ENCODE measurements at places on chromosomes 7 and 10.

- no peak for DNase-seq
Measured at GRCh38 chr7:100141555-100141949, 7.2 kb upstream of the LAMTOR4 start.

DNA sequence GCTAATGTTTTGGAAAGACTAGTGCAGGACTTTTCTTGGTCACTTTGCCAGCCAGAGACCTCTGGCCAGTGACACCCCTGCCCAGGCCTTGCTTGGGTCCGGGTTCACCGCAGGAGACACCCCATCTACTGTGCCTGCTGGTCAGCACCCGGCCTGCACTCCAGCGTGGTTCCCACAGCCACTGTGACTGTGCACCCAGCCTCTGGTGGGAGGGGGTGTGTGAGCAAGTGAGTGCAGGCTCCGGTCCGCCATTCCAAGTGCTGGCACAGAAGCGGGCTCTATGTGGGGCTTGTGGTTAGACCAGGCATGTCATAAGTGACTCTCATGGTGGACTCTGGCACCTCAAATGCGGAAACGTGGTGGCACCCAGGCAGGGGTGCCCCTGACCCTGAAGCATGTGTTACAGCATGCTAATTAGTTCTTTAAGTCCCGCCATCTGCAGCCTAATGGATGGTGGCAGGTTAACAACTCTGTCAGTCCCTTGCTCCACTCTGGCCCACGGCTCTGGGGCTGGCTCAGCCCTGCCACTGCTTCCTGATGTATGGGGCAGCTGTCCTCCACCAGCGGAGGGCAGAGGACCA lies 311.9 kb upstream of the HGF start:
- no peak for DNase-seq

- no peak for DNase-seq
Measured at GRCh38 chr7:116950889-116951351, 2.4 kb upstream of the ST7 start.

DNA sequence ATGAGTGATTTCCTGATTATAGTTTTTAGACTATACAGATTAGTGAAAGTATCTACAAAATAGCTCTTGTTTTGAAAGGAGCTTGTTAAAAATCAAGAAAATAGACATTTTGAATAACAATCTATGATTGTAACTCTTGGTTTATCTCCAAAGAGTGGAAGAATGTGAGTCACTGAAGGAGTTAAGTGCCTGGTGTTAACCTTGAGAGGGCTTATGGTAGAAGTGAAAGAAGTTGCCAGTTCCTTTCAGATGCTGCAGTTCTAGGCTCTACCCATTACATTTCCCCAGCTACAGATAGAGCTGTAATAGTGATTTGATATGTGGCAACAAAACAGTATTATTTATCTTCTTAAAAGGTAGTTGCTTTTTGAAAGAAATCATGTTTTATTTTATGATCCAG lies 12.7 kb downstream of the NRBF2 start:
- DNase-seq = no peak

DNA sequence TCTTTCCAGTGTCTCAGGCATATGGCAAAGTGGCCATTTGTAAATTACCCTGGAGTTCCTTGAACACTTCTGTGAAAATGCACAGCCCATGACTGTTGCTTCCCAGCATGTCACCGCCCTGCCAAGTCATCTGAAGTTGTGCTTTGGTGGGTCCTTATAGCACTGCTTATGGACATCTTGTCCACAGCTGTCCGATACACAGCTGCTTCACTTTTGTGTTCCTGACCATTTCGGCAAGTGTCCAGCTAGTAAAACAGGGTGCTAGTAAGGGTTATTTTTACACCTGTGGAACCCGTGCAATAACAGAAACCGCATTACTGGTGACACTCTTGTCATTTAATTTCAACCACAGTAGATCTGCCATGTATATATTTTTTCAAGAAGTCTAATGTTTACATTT lies 29.7 kb downstream of the PIP4K2A start:
- DNase-seq = no peak

GRCh38 chr10:125691160-125691981 lies 8.4 kb upstream of the TEX36 start:
- DNase-seq = no peak

DNA sequence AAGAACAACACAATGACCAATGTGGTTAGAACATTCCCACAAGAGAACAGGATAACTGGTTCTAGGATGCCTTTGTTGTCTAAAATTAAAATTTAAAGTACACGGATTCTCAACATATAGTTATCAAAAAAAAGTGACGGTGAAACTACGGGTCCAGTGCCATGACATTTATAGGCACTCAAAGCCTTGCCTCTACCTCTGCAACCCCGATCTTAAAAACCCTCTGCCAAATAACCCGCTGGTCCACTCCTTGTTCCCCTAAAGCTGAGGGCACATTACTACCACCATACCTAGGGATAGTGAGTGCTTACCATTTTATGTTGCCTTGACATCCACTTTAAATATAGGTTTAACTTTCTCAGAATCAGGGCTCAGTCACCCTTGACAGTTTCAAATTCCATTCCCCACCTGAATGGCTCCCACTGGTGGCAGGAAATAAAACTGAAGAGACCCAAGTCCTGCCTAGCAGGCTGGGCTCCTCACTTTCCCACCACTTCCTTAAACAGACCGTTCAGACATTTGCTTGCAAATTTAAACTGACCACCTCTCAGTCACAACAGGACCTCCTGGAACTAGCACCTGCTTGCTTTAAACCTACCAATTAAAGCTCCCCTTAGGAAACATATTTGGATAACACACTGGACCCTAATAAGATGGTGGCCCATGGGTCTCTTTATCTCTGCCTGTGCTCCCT lies 169.9 kb upstream of the ASAH2 start:
- peak; percentile 51 for DNase-seq

DNA sequence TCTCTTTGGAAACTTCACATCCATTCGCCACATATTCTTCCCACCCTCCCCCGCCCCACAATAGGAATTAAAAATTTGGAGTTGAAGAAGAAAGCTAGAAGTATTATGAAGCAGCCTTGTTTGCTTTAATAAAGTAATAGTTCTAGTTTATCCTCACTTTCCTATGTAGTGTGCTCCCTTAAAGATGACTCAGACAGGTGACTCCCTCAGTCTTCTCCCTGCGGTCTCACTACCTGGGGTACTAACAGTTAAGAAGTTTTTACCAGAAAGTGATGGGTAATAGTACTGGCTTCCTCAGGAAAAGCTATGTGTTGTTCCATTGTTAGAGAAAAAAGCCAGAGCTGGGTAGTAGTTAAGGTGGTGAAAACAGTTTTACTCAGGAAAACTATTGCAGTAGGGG lies 58.6 kb downstream of the CCNY start:
- DNase-seq = no peak

DNA sequence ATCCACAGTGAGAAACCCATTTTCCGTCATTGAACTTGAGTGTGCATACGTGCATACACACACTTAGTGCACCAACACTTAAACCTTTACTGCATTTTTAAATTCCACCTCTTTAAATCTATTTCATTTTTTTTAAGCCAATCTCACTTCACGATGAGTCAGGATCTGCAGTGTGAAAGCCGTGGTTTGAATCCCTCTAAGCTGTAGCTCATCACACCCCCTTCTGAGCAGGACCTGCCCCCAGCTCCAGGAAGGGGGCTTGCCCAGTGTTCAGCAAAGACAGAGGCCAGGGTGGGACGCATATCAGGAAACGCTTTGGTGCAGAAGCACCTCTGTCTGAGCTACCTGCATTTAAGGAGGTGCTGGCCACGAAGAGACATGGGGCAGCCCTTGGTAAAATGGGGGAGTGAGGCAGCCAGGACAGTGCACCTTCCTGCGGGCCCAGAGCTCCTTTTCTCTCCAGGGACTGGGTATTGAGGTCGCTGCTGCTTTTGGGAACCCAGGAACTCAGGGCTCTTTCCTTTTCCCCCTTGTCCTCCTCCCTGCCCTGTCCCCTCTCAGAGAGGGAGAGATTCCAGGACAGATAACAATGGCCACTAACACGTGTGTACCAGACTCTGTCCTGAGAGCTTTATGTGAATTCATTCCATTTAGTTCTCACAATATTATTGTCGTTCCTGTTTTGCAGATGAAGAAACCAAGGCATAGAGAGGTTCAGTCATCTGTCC lies 21.7 kb downstream of the ZNF316 start:
- DNase-seq = no peak

GRCh38 chr10:33025910-33026309 lies 67.9 kb upstream of the ITGB1 start:
- DNase-seq = no peak

DNA sequence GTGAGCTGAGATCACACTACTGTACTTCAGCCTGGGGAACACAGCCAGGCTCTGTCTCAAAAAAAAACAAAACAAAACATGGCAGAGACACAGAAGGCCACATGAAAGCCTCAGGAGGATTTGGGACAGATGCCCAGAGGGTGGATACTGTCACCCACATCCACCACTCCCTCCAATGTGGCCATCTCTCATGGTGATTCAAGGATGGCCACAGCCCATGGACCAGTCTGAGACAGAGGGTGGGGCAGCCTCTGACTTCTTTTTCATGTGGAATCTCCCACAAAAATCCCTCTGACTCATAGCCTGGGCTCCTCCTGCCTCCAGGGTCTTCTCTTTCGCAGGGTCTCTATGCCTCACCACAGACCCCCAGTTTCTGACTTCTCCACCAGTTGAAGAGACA lies 59.0 kb upstream of the GTF2I start:
- no peak for DNase-seq

DNA sequence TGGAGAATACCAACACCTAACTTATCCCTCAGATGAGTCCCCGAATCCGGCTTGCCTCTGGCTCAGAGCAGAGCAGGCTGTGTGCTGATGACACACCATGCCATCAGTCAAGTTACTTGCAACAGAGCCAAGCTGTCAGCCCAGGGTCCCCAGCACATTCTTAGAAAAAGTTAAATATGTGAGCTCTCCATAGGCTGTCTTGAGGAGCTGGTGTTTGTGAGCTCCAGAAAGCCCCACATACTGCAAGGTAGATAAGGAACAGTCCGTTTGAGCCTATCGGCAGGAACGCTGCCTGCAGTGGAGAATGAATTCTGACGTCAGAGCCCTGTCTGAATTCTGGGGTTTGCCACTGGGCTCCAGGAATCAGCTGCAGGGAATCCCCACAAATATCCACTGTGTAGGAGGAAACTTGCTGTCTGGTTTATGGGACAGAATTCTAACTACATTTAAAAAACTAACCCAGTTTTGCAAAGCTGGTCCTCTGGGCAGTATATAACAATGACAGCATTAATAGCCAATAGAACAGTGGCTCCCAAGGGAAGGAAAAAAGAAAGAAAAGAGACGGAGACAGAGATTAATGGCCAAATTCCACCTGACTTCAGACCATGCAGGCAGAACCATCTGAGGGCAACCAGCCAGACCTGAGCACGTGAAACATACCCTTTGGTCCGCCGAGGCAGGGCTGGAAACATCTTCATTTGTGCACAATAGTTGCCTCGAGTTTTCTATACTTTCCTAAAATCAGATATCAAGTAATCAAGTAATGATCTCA lies 3.6 kb downstream of the SFXN4 start:
- DNase-seq = no peak

DNA sequence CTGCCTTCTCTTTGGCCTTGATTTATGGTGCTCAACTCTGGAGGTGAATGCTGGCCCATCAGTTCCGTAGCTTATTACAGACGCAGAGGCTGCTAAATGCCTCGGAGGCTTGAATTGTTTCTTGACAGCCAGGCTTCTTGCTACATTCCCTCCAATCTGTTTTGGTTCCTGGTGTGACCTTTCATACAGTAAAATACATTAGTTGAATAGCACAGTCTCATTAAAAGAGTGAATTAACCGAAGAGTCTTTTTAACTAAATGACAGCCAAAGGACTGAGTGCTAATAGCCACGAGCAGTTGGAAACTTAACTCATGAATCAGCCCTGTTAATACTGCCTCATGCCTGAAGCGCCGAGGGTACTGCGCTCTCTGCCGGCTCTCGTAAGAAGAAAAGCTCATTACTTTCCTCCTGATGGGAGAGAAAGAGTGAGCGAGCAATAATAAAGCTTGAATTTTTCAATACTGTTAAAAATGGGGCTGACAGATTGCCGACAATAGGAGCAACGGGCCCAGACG lies 236.4 kb upstream of the GPR26 start:
- peak; percentile 1 for DNase-seq

DNA sequence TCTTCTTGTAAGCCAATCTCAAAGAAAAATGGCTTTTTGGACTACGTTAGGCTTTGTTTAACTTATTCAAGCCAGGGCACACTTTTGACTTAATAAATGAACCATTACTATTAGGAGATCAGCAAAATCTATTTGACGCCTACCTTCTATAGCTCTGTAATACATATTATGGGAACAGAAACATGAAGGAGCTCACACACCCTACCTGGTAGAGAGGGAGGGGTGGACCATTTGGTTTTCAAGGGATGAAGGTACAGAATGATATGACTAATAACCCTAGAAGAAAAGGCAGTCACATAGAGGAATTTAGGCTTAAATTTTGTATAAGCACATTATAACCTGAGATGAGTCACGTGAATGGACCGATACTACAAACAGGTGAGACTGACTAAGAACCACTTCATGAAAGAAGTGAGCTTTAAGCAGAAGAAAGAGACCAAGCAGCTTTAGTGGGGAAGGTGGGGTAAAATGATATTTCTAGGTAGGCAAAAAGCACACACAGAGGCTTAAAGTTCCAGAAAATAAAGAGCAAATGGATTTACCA lies 106.8 kb upstream of the CTTNBP2 start:
- DNase-seq = no peak

DNA sequence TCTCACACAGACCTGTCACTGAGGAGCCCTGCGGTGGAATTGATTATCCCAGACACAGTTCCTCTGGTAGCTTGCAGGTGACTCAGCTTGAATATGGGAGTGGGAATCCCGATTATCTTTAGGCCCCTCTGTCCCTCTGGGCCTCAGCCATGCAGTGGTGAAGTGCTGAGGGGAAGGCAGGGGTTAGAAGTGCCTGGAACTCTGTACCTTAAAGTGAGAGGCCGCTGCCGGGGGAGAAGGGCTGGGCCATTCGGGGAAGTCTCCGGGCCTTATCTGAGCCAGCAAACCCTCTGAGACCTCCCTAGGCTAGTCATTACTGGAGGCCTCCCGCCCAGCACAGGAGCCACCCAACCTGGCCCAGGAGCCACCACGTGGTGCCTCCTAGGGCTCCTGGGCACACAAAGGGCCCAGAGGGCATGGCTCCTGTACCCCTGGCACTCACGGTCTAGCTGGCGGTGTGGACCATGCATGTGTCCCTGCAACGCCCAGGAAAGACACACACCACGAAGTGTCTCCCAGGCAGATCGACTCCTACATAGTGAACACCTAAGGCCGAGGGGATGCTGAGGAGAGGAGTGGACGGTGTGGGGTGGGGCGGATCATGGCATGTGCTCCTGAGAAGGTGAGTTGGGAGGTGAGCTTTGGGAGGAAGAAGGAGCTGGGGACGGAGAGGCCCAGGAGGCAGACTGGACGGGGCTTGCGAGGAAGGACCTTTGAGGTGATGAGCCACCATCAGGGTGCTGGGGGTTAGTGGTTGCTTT lies 56.2 kb downstream of the HK1 start:
- no peak for DNase-seq

GRCh38 chr7:22109761-22110160 lies 164.1 kb upstream of the CDCA7L start:
- peak; percentile 61 for DNase-seq

DNA sequence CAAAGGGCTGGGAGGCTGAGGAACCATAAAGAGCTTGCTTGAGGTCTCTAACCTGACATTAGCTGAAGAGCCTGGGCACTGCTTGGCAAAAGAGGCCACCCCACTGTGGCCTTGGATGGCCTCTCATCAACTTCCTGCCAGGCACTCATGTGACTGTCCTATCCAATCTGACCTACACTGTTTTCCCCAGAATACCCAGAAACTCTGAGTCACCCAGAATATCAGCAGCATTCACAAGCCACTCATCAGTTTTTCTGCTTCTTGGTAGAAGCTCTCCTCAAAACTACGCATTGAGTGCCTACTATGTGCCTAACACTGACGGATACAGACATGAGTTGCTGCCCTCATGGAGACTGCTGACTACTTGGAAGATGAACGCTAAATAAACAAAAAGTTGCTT lies 4.1 kb upstream of the NT5C2 start:
- peak; percentile 63 for DNase-seq

Data from cerebellar cortex (tissue), 1 donor.